ENCODE measurements at places on chromosomes 13 and 19. TPM values are rescaled to one million over a fixed set of nuclear protein-coding genes. Genes with fewer than 3 reads are reported as not detected.

DNA sequence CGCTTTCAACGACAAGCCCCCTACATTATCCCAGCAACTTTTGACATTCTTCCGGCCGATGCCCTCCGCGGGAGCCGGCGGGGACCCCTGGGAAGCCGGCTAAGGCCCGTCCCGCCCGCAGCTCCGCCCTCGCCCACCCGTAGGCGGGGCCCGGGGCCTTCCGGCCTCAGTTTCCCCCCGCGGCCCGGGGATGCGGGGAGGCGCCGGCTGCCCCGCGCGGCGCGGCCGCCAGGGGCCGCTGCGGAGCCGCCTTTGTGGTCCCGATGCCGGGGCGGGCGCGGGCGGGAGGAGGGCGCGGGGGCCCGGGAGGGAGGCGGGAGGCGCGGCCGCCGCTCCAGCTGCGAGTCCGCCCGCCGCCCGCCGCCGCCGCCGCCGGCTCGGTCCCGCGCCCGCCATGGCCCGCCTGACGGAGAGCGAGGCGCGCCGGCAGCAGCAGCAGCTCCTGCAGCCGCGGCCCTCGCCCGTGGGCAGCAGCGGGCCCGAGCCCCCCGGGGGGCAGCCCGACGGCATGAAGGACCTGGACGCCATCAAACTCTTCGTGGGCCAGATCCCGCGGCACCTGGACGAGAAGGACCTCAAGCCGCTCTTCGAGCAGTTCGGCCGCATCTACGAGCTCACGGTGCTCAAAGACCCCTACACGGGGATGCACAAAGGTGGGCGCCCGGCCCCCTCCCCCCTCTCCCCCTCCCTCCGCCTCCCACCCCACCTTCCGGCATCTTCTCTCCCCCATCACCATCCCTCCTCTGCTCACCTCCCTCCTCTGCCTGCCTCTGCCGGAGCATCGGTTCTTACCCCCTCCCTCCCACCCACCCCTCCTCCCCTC is at the start of gene CELF5:
Gene CELF5, plus strand, starts transcription at position 316 of the 823 bp plus-strand sequence. Its CDS starts 79 bp downstream, at position 395.
- peak; percentile 61 for DNase-seq
- no peaks in the 10 kb centered on the region for H3K4me1 ChIP-seq
- H3K36me3 ChIP-seq: no peaks in the 10 kb centered on the region
- no peak within 1 kb of the TSS for H3K4me3 ChIP-seq

GRCh38 chr19:4974880-4975469 is 6.1 kb downstream of the KDM4B start:
- H3K36me3 ChIP-seq: peaks cover 11% of the 10 kb centered on the region
- no peak overlapping the region for H3K27ac ChIP-seq
- H3K4me1 ChIP-seq: peaks cover 27% of the 10 kb centered on the region
- DNase-seq: no peak
- H3K4me3 ChIP-seq: no peak overlapping the region

GRCh38 chr13:112104881-112105234 is 37.9 kb downstream of the SOX1 start:
- peaks cover 2% of the 10 kb centered on the region for H3K4me1 ChIP-seq
- no peaks in the 10 kb centered on the region for H3K36me3 ChIP-seq
- DNase-seq: no peak
- H3K27me3 ChIP-seq: peaks cover 52% of the 10 kb centered on the region
- H3K27ac ChIP-seq: no peak overlapping the region

DNA sequence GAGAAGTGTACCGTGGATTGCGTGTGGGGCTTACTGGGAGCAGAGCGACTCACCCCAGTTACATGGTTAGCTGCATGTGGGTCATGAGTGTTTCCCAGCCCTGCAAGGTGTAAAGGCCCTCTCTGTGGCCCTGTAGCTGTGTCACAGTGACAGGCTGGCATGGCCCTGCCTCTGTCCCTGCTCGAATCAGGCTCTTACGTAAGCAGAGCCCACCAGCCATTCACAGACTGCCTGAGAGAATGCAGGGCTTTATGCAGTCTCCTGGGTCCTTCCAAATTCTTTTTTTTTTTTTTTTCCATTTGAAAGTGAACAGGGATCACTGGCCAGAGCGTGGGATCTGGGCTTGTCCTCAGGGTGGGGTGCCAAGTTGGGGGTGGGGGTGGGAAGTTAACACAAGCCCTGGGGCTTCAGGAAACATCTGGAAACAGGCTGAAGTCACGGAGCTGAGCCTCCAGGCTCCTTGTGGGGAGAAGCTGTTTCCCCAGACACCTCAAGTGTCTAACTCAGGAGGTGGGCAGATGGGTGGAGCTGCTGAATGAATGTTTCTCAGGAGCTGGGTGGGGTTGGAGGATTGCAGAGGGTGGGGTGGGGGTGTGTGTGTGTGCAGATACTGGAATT is 13.4 kb downstream of the TECR start:
- no peak overlapping the region for H3K27ac ChIP-seq
- peaks cover 14% of the 10 kb centered on the region for H3K36me3 ChIP-seq
- H3K4me1 ChIP-seq: peaks cover 10% of the 10 kb centered on the region
- H3K4me3 ChIP-seq: no peak overlapping the region
- H3K27me3 ChIP-seq: no peaks in the 10 kb centered on the region
- DNase-seq: no peak

DNA sequence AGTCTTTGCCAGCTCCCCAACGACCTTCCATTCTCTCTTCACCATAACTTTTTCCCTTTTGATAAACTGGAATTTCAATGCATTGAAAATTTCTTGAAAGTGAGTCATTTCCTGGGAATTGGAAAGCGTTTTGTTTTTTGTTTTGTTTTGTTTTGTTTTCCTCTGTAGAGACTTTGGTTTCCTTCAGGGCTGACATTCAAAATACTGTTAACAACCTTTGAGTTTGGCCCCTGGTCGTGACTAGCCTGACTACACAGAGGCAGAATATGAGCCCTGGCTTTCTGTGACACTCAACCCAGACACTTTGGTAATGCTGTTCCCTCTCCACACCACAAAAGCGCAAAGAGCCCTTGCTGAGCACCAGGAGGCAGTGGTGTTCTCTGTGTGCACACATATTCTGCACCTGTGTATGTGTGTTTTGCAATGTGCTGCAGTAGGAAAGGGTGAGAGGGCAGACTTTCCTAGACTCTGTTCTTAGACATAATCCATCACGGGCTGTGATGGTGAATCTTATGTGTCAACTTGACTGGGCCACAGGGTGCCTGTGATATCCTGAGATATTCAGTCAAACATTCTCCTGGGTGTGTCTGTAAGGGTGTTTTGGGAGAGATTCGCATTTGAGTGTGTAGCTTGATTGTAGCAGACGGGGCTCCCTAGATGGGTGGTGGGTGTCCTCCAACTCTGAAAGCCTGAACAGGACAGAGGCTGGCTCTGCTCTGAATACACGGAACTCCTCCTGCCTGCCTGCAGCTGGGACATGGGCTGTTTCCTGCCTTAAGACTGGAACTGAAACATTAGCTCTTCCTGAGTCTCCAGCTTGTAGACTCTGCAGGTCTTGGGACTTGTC is 29.5 kb upstream of the ANKRD10 start:
- no peak overlapping the region for H3K27ac ChIP-seq
- H3K4me1 ChIP-seq: peaks cover 9% of the 10 kb centered on the region
- no peak overlapping the region for H3K4me3 ChIP-seq
- no peaks in the 10 kb centered on the region for H3K36me3 ChIP-seq
- no peaks in the 10 kb centered on the region for H3K27me3 ChIP-seq

DNA sequence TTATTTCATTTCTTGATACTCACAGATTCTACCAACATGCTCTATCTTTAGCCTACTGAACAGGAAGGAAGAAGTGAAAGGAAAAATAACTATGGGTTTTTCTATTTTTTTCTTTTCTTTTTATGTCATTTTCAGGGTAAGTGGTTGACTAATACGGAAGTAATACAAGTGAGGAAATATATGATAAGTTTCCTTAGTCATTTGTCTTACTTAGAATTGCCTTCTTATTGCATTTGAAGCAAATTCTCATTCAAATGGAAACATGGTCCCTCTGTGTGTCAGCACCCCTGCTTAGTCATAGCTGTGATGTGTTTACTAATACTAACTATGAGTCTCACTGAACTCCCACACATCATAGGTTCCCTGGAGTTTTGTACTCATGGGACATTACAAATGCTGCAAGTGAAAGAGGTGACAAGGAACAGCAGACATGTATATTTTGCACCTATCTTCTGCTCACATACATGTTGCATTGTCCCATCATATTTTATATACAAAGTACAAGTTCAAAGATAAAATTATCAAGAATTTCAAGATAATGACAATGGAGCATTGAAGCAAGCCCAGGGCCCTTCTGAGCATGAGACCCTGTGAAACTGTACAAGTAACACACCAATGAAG is 60.1 kb downstream of the DCT start:
- peaks cover 19% of the 10 kb centered on the region for H3K4me1 ChIP-seq
- peak; percentile 28 for DNase-seq

Gene SPINT2
- 31.5 TPM for total RNA-seq
